IMR-90 (cell line): ENCODE measurements at places on chromosomes 12 and 14. TPM values are rescaled to one million over a fixed set of nuclear protein-coding genes. Genes with fewer than 3 reads are reported as not detected.

MYH6 gene
- total RNA-seq, result not detected in 2 replicates

TAS2R50 gene
- 2.3 and 4.4 TPM in 2 replicates for total RNA-seq

KCNH5 gene
- total RNA-seq, result under 0.01 TPM in 2 replicates

CLEC1B gene
- total RNA-seq, result not detected in 2 replicates

VIPAS39 gene
- total RNA-seq, result 32.2 and 43.0 TPM in 2 replicates

NFE2 gene
- 0.18 and 0.28 TPM in 2 replicates for total RNA-seq

CELA1 gene
- total RNA-seq, result not detected in 2 replicates

DEGS2 gene
- total RNA-seq, result not detected in 2 replicates

DNA sequence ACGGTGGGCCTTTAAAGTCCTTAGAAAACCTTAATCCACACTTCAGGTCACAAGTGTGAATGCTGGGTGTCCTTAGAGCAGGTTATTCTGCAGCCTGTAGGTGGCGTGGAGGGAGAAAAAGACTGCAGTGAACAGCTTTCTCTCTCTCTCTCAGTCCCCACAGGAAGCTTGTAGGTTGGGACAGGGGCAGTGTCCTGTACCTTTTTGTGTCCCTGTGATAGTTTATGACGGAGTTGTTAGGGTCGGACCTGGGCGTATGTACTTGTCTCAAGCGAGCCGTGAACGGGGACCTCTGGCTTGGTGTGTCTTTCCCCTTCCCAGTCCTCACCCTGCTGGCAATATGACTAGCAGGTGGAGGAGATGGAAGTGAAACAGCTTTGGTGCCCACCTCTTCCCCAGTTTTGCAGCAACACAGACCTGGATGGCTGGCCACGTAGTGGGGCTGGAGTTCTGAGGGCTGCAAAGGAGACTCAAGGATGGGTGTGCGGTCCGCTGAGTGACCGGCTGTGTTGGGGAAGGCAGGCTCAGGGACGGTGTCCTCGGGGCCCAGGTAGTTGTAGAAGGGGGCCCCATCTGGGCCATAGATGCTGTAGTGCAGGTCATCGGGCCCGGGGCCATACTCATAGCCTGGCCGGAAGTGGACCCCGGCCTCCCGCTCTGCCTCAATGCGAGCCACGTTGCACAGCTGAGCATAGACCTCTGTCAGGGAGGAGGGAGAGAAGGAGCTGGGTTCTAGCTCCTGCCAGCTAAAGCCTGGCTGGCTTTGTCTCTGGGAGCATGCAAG lies 8.9 kb downstream of the ISCA2 start:
- no peak overlapping the region for H3K4me3 ChIP-seq
- peak; percentile 45 for DNase-seq
- no peak overlapping the region for H3K27ac ChIP-seq
- no peaks in the 10 kb centered on the region for H3K27me3 ChIP-seq
- peaks cover 3% of the 10 kb centered on the region; the same call in 1 of the 2 replicates for H3K4me1 ChIP-seq

DNA sequence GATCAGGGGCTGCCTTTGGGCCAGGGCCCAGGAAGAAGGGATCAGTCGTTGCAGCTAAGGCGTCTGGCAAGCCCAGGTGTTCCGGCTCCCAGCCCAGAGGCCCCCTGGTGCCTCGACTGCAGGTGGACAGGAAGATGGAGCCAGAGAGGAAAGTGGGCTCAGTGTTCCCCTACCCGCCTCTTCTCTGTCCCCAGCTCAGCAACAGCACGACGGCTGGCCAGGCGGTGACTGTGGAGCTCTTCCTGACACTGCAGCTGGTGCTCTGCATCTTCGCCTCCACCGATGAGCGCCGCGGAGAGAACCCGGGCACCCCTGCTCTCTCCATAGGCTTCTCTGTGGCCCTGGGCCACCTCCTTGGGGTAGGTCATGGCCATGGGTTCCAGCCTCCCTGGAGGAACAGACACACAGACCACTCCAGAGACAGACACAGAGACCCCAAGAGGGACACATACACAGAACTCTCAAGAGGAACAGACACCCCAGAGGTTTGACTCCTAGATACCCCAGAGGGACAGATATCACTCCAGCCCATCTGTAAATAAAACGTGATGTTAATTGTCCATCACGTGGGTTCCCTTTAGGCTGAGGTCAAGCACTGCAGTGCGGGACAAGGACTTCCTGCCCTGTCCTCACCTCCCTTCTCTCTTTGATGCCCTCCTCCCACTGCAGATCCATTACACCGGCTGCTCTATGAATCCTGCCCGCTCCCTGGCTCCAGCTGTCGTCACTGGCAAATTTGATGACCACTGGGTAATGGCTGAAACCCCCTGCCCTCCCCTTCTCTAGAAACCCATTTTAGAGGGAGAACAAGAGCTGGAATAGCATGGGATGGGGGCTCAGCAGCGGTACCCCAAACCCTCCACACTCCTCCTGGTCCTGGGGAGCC lies 3.7 kb downstream of the AQP2 start:
- no peaks in the 10 kb centered on the region for H3K4me1 ChIP-seq
- H3K4me3 ChIP-seq, result no peak overlapping the region
- H3K27ac ChIP-seq, result no peak overlapping the region
- DNase-seq, result no peak
- no peaks in the 10 kb centered on the region for H3K36me3 ChIP-seq

- H3K27ac ChIP-seq, result no peak overlapping the region
- no peaks in the 10 kb centered on the region for H3K36me3 ChIP-seq
- peaks cover 8% of the 10 kb centered on the region for H3K4me1 ChIP-seq
- no peak for DNase-seq
These were observed 16.9 kb upstream of the GSG1 start for GRCh38 chr12:13120413-13120812.

DNA sequence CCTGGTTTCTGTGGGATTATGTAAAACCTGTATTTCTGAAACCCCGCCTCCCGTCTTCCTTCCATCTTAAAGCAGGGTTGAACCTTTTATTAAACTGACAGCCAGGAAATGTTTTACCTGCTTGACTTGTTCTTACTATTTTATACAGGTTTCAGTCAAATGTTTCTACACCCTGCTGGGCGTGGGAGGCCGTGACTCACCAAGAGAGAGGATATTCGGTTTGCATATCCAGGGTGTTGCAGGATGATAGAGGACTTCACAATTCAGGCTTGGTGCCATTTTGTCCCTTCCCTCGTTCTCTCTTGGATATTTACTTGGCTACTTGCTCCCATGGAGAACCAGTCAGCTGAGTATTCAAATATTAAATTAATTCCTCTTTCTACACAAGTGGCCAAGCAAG lies 69.7 kb downstream of the ARF6 start:
- no peak for DNase-seq
- H3K27ac ChIP-seq, result no peak overlapping the region

DNA sequence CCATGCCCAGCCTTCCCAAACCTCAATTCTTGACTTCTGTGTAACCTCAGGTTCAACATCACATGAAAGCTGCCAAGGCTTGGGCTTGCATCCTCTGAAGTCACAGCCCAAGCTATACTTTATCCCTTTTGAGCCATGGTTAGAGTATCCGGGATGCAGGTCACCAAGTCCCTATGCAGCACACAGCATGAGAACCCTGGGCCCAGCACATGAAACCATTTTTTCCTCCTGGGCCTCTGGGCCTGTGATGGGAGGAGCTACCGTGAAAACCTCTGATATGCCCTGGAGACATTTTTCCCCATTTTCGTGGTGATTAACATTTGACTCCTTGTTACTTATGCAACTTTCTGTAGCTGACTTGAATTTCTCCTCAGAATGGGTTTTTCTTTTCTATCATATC lies 25.8 kb upstream of the DIO2 start:
- H3K27ac ChIP-seq, result no peak overlapping the region
- no peaks in the 10 kb centered on the region for H3K27me3 ChIP-seq
- no peaks in the 10 kb centered on the region for H3K36me3 ChIP-seq

- H3K4me3 ChIP-seq, result no peak overlapping the region
- no peaks in the 10 kb centered on the region for H3K27me3 ChIP-seq
- H3K4me1 ChIP-seq, result no peaks in the 10 kb centered on the region
- no peak overlapping the region for H3K27ac ChIP-seq
- DNase-seq, result no peak
These were observed 42.1 kb downstream of the GPR68 start for GRCh38 chr14:91202234-91202974.

- H3K4me3 ChIP-seq, result no peak overlapping the region
- H3K27ac ChIP-seq, result no peak overlapping the region
- H3K27me3 ChIP-seq, result no peaks in the 10 kb centered on the region
These were observed 67.4 kb downstream of the PPP2R5E start for GRCh38 chr14:63475761-63476160.

GRCh38 chr12:14111230-14111865 lies 129.9 kb upstream of the GRIN2B start:
- no peak overlapping the region for H3K27ac ChIP-seq
- H3K36me3 ChIP-seq, result no peaks in the 10 kb centered on the region
- DNase-seq, result no peak
- H3K4me1 ChIP-seq, result no peaks in the 10 kb centered on the region
- H3K4me3 ChIP-seq, result no peak overlapping the region
- H3K27me3 ChIP-seq, result no peaks in the 10 kb centered on the region

DNA sequence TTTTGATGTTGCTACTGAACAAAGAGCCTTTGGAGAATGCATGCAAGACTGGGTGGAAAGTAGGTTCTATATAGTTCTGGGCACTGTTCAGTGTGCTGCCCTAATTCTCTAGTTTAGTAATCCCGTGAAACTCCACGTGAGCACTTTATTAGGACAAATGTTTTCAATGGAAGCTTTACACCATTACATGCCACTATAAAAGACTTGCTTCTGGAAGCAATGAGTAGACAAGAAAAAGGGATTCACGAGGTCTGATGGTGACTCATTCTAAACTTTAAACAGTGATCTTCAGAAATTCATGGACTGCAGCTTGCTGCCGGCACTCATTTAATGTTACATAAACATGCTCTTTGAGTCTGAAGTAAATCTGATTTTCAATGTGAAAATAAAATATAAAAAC lies 22.3 kb downstream of the ATG14 start:
- H3K4me3 ChIP-seq, result no peak overlapping the region
- H3K27ac ChIP-seq, result peak overlapping the region; percentile 87; the same call in 1 of the 2 replicates
- peaks cover 8% of the 10 kb centered on the region for H3K36me3 ChIP-seq
- peak; percentile 94 for DNase-seq
- no peaks in the 10 kb centered on the region for H3K27me3 ChIP-seq

GRCh38 chr12:101050631-101051030 lies 159.4 kb downstream of the SLC5A8 start:
- peak; percentile 7 for DNase-seq
- H3K27ac ChIP-seq, result no peak overlapping the region
- no peak overlapping the region for H3K4me3 ChIP-seq

DNA sequence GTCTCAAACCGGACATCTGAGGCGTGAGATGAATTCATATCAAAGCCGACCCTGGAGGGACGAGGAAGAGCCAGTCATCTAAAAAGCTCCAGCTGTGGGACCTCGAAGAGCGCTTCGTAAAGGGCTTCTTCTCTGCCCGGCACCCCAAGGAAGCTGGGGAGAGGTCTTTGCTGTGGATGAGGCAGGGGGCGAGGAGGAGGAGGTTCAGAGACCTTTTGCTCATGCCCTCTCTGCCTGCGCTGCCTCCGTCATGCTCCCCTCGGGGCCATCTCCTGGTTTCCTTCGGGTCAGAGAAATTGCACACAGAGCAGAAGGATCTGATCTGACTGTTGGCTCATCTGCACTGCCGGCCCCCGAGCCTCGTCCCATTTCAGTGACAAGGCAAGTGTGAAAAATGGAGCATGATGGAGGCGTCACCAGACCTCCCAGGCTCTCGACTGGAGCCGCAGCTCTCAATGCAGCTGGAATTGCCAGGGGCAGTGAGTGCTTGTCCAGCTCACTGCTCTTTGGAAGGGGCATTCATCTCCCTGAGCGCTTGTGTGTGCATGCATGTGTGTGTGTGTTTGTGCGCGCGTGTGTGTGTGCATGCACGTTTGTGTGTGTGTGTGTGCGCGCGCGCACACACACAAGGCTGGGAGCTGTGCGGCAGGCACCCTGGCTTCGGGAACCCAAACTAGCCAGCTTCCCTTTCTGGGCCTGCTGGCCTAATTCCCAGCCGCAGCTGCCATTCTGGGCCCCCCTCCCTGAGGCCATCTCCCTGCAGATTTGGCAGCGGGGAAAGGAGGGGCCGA lies 9.2 kb downstream of the CABP1 start:
- no peak overlapping the region for H3K27ac ChIP-seq
- H3K36me3 ChIP-seq, result no peaks in the 10 kb centered on the region
- peak; percentile 5 for DNase-seq
- peak overlapping the region; percentile 14; the same call in 1 of the 2 replicates for H3K4me3 ChIP-seq

- H3K27ac ChIP-seq, result no peak overlapping the region
- no peaks in the 10 kb centered on the region for H3K36me3 ChIP-seq
- peak; percentile 1 for DNase-seq
- H3K4me1 ChIP-seq, result no peaks in the 10 kb centered on the region
- H3K4me3 ChIP-seq, result no peak overlapping the region
- H3K27me3 ChIP-seq, result peaks cover 6% of the 10 kb centered on the region
These were observed 16.4 kb downstream of the NAV3 start for GRCh38 chr12:77847060-77847541.

GRCh38 chr12:28689398-28690175 lies 459.5 kb upstream of the FAR2 start:
- no peak for DNase-seq
- no peaks in the 10 kb centered on the region for H3K27me3 ChIP-seq
- H3K4me3 ChIP-seq, result no peak overlapping the region
- H3K36me3 ChIP-seq, result no peaks in the 10 kb centered on the region
- H3K27ac ChIP-seq, result no peak overlapping the region
- no peaks in the 10 kb centered on the region for H3K4me1 ChIP-seq

DNA sequence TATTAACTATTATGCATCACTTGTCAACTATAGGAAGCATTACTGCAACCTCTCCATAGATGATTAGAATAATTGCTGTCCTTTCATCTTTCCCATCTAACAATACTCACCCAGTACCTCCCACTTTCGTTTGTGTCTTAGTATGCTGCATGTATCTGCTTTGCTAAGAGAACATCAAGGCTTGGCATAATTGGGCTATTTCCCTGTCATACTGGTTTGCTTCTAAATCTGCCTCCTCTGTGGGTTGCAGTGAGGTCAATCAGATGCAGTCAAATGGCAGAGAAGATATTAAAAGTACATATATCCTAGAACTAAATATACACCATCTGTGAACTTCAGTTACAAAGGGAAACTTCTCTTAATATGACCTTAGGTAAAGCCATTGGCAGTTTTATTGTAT lies 710.8 kb downstream of the DIO2 start:
- no peaks in the 10 kb centered on the region; the same call in 1 of the 2 replicates for H3K4me1 ChIP-seq
- H3K27me3 ChIP-seq, result no peaks in the 10 kb centered on the region
- DNase-seq, result no peak
- H3K36me3 ChIP-seq, result no peaks in the 10 kb centered on the region
- H3K27ac ChIP-seq, result no peak overlapping the region

- no peaks in the 10 kb centered on the region for H3K27me3 ChIP-seq
- H3K4me1 ChIP-seq, result peaks cover 10% of the 10 kb centered on the region
- no peaks in the 10 kb centered on the region for H3K36me3 ChIP-seq
- H3K4me3 ChIP-seq, result no peak overlapping the region
These were observed 251.9 kb upstream of the SOX5 start for GRCh38 chr12:24201258-24201970.

GRCh38 chr12:122081083-122081696 lies 2.6 kb downstream of the MLXIP start:
- H3K4me1 ChIP-seq, result peaks cover 10% of the 10 kb centered on the region
- H3K36me3 ChIP-seq, result peaks cover 19% of the 10 kb centered on the region
- no peaks in the 10 kb centered on the region for H3K27me3 ChIP-seq
- H3K4me3 ChIP-seq, result peak overlapping the region; percentile 19
- peak overlapping the region; percentile 98 for H3K27ac ChIP-seq

DNA sequence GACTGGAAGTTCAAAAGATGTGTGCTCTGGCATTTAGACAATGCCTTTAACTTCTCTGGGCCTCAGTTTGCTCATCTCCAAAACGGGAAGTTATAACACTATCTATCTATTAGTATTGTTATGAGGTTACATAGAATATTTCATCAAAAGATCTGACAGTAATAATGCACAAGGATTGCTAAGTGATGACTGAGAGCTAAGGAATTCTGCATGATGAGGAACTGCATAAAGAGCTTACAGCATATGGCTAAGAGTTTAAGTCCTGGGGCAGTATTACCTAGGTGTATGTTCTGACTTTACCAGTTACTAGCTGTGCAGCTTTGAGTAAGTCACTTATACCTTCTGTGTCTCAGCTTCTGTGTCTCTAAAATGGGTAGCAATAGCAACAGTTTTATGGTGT lies 160.1 kb upstream of the TMPO start:
- H3K4me3 ChIP-seq, result no peak overlapping the region
- peak; percentile 54 for DNase-seq
